Activated gamma-delta T cell treated with anti-CD3 and anti-CD28 coated beads, Interleukin-2, amount 50 U/mL, for 16 hours (primary cell): ENCODE measurements at places on chromosomes 7 and 10.

GRCh38 chr10:8213735-8214134, 159.2 kb downstream of the GATA3 start:
- DNase-seq: no peak

DNA sequence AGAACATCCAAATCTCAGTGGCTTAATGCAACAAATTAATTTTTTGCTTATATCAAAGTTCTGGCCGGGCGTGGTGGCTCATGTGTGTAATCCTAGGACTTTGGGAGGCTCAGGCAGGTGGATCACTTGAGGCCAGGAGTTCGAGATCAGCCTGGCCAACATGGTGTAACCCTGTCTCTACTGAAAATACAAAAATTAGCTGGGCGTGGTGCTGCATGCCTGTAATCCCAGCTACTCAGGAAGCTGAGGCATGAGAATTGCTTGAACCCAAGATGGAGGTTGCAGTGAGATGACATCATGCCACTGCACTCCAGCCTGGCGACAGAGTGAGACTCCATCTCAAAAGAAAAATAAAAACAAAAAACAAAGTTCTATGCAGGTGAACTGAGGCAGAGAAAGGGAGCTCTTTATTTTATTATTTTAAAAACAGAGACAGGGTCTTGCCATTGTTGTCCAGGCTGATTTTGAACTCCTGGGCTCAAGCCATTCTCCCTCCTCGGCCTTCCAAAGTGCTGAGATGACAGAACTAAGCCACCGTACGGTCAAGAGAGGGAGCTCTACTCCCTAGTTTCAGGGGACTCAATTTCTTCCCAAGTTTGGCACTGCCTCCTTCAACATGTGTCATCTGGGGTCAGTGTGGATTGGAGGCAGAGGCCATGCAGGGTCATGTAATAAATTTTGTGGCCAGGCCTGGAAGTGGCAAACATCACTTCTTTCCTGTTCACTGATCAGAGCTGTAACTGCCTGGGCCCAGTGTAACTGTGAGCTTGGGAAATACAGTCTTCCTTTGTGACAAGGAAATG, 2.4 kb downstream of the ADCK2 start:
- DNase-seq: no peak

DNA sequence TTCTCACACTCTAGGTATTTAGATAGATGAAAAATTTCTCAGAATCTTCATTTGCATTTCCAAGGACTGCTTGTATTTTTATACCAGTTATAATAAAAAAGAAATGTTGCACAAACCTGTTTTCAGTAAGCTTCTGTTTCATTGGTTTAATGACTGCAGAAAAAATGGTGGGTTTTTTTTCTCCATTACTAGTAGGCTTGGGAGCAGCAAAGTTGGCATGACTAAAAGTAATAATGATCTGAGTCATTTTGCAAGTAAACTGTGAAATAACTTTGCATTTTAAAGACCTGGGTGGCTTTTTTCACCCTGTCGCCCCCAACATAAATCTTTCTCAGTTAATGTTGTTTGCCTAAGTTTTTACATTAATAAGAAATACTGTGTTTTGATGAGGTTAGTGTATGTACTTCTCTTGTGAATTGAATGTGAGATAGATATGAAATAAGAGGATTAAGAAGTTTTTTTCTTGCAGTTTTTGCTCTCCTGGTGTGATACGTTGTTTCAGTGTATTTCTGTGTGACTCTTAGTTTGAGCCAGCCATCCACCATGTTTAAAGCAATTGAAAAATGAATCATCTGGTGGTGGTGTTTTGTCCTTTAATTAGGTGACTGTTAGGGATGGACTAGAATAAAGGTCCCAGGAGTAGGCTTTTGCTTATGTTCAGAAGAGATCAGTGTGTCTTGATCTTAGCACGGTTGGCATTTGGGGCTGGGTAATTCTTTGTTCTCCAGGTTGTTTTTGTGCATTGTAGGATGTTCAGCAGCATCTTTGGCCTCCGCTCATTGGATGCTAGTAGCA, 1.8 kb downstream of the GNAI1 start:
- no peak for DNase-seq

- DNase-seq: no peak
Measured at GRCh38 chr7:44081266-44081748, 1.0 kb downstream of the POLM start.

DNA sequence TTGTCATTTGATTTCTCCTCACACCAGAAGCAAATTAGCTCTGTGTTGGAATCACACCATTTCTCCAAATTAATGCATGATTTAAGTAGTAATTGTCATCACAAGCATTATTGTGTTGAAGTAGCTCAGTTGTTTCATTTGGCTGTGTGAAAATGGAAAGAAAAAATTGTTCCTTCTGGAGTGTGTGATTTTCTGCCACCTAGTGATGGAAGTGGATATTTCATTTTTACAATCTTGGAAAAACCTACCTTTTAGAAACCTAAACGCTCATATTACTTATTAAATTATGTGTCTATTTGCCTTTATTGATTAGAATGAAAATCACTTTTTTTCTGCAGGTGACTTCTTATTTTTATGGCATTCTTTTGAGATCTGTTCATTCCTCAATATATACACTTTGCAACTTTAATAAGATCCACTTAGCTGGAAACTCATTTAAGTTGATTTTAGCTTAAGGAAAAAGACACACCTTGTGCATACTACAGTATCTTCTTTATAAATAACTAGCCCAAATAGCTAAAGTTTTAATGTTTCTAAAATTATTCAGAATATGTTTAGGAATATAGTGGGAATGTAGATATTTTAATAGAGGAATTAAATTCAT, 50.0 kb downstream of the SRI start:
- DNase-seq: no peak

GRCh38 chr10:100828738-100829096, 83.3 kb downstream of the PAX2 start:
- DNase-seq: no peak

DNA sequence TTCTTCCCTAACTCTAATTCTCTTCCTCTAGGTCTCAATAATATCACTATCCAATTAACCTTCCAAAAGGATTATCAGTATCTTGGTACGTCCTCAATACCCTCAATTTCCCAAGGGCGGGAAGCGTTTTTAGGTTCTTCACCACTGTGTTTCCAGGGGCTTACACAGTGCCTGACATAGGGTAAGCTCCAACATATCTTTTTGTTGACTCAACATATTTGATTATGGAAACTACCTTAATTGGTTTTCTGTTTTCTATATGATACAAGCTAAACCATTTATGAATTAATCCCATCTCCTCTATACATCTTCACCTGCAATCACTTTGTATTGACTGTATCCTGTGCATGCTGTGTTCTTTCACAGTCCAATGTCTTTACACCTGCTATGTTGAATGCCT, 987.3 kb downstream of the GRID1 start:
- no peak for DNase-seq

- DNase-seq: no peak
Measured at GRCh38 chr7:90723866-90724265, 127.7 kb downstream of the CDK14 start.

GRCh38 chr10:725786-726185, 36.3 kb upstream of the DIP2C start:
- DNase-seq: no peak

DNA sequence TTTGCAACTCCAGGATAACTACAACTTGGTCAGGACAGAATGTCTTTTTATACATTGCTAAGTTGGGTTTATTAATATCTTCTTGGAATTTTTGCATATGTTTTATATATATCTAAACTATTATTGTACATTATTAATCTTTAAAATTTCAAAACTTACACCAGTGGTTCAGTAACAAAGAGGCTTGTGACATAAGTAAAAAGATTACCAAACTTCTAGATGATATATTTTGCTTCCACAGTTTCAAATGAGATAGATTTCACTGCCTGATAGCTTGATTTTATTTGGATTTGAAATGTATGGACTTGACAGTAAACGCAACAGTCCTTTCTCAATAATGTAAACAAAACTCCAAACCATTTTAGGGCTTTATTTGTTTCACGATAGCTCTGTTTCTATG, 701.2 kb upstream of the IGFBP3 start:
- DNase-seq: no peak

GRCh38 chr10:59865101-59865500, 41.3 kb downstream of the CCDC6 start:
- no peak for DNase-seq

DNA sequence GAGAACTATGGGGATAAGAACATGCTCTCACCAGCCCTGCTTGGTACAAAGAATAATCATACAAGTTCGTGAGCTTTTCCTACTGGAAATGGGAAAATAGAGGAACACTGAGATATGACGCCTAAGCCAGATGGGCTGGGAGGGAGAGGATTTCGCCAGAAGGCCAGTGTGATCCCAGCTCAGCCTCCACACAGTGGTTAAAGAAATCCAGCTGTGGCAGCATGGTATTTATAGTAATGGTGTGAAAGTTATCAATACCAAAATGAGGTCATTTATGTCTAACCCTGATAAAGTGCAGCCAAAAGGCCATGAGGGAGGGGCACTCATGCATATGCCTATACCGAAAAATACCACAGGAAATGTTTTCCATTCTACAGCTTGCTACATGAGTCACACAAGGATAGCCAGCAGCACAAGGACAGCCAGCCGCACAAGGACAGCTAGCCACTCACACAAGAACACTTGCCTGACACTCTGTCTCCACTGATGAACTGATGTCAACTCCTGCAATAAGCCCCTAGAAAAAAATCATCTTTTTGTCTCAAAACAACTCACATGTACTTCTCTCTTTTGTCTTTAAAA, 49.4 kb downstream of the FRMPD2 start:
- no peak for DNase-seq

- DNase-seq: no peak
Measured at GRCh38 chr7:80902019-80902418, 16.8 kb downstream of the SEMA3C start.

DNA sequence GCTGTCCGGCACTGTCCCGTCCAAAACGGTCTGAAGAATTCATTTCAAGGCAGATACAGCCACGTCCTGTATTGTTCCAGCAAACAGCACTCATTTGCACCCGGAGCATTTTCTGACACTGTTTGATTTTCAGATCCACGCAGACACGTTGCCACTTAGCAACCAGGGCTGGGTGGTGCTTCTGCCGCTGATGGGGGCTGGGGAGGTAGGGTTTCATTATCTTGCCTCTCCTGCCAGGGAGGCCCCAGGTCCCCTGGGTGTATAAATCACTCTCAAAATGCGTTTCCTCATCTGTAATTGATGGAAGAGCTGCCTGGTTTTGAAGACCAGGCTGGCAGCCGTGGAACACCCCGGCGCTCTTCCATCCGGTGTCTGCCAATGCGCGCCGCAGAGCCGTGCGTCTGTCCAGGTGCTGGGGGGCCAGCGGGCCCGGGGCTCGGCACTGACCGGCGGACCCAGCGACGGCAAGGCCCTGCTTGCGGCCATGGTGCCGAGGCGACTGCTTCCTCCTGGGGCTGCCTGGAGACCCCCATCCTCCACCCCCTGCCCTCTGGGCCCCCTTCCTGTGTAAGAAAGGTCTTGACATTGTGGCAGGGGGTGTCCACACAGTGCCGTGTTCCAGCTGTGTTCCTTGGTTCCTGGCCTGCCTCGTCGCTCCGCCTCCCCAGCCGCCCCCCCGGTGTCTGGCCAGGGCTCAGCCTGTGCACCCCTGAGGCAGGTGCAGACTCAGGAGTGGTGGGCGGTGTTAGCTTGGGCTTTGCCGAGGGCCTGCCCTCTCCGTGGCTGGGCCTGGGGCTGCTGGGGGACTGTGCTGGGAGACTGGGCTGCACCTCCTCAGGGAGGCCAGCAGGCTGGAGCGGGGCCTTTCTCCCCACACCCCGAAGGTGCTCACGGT, 16.6 kb downstream of the ADGRA1 start:
- DNase-seq: no peak

DNA sequence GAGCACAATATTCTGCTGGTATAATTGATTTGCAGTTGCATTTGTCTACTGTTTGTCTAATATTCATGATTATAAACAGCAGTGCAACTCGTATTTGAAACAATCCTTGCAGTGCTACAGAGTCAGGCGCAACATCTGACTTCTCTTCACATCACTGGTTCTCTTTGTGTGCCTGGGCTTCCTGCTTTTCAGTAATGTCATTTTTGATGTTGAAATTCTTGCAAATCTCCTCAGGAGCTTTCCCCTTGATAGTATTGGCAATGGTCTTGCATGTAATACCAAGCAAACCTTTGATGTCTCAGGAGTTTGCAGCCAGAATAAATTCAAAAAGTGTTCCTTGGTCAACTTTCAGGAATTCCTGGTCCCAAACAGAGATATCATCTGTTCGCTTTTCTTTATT, 20.2 kb downstream of the HPS6 start:
- no peak for DNase-seq

- DNase-seq: no peak
Measured at GRCh38 chr7:49937608-49938007, 155.4 kb downstream of the ZPBP start.

DNA sequence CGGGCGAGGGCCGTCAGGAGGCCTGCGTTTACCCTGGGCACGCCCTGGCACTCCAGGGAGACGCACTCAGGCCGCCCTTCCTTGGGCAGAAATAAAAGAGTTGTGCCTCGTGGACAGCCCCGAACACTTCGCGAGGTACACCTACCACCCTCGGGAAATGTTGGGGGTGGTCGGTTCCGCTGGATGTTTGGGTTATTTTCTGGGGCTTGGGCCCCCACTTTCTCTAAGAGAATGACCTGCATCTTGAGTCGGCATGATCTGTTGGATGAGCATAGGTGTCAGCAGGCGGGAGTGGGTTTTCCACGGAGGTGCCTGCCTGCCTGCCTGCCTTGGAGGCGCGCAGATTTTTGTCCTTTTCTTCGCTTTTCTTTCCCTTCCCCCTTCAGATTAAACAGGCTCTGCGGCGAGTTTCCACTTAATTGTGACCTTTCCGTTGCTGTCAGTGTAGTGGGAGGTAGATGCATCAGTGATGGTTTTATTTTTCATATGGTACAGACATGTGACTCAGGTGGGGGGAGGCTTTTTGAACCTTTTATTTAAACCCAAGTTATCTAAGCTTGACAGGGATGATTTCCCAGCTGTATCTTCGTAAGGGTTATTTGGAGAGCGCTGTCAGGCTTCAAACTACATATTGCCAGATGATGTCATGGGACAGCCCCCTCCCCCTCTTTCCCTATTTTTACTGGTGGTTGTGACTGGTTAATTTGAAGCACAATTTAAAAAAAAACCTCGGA, 661 bp downstream of the HECTD2 start:
- DNase-seq: no peak

DNA sequence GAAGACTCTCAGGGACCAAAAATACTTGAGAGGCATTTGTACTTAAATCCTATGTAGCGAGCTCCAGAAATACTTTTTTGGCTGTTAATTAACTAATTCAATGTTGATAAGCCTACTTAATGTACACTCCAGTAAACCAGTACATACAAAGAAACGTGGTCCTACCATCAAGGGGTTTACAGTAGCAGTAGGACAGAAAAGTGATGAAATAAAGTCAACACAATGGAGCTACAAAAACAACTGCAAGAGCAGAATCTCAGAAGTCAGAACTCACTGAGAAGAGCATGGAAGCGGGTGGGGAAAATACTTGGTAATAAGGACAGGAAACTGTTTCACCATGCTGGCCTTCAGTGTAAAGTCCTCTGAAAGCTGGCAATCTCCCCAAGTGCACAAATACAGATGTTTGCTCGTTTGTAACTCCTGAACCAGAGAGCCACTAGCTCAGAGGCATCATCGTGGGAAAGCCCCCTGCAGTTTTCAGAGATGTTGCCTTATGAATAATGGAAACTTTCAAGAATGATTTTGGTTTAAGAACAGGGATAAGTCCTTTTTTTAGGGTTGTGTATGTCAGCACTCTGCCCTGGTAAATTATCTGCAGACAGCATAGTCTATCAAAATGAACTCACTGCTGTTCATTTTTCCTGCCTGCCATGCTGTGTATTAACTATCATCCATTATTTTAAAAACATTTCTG, 233.2 kb downstream of the SORCS1 start:
- no peak for DNase-seq
